ENCODE measurements at places on chromosomes 1 and 21.

- H3K4me3 ChIP-seq = no peak overlapping the region
- H3K27me3 ChIP-seq = no peaks in the 10 kb centered on the region
- no peaks in the 10 kb centered on the region for H3K36me3 ChIP-seq
Observed at GRCh38 chr1:187928288-187928687, 1099.5 kb downstream of the PLA2G4A start.

DNA sequence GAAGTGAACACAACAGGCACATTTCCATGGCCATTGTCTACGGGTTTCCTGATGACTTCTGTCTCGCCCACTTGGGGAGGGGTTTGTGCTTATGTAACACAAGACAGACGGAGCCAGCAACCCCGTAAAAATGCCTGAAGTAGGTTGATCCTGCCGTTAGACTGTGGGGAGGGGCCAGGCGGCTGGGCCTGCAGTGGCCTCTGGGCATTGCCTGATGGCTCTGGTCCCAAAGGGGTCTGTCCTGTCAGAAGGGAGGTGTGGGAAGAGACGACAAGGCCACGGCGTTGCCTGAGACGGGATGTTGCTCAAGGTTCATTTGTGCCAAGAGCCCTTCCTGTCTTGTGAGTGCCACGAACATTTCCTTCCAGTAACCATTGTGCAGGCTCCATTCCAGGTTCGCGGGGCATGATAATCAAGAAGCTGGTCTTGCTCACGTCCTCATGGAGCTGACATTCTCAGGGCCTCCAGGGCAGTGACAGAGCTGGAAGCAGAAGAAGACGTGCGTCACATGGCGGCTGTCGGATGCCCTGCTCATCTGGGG, 44.7 kb downstream of the ABCG1 start:
- H3K27me3 ChIP-seq = no peaks in the 10 kb centered on the region
- peak; percentile 66 for DNase-seq
- peak overlapping the region; percentile 35 for H3K27ac ChIP-seq
- no peak overlapping the region for H3K4me3 ChIP-seq

GRCh38 chr1:27049607-27050006, 37.0 kb upstream of the TENT5B start:
- H3K36me3 ChIP-seq = no peaks in the 10 kb centered on the region
- no peak overlapping the region for H3K27ac ChIP-seq
- no peaks in the 10 kb centered on the region for H3K27me3 ChIP-seq
- H3K4me1 ChIP-seq = no peaks in the 10 kb centered on the region
- no peak for DNase-seq

- H3K27me3 ChIP-seq = no peaks in the 10 kb centered on the region
- no peak for DNase-seq
- H3K36me3 ChIP-seq = no peaks in the 10 kb centered on the region
- no peak overlapping the region for H3K4me3 ChIP-seq
- H3K4me1 ChIP-seq = no peaks in the 10 kb centered on the region
Observed at GRCh38 chr1:78682496-78682895, 32.9 kb downstream of the IFI44 start.

DNA sequence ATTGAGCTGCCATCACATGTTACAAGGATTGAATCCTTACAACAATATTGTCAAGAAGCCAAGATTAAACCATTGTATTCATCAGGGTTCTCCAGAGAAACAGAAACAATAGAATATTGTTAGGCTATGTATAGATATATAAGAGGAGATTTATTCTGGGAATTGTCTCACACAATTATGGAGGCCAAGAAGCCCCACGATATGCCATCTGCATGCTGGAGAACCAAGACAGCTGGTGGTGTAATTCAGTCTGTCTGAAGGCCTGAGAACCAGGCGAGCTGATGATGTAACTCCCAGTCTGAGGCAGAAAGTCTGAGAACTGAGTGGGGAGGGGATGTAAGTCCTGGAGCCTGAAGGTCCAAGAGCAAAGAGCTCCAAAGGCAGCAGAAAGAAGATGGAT, 14.5 kb upstream of the TTF2 start:
- H3K36me3 ChIP-seq = no peaks in the 10 kb centered on the region
- no peak overlapping the region for H3K27ac ChIP-seq
- no peak overlapping the region for H3K4me3 ChIP-seq
- no peaks in the 10 kb centered on the region for H3K27me3 ChIP-seq
- DNase-seq = no peak

GRCh38 chr1:26155370-26156284, 3.3 kb upstream of the FAM110D start:
- no peak overlapping the region for H3K4me3 ChIP-seq
- no peak overlapping the region for H3K27ac ChIP-seq
- DNase-seq = no peak
- no peaks in the 10 kb centered on the region for H3K27me3 ChIP-seq
- no peaks in the 10 kb centered on the region for H3K36me3 ChIP-seq
- no peaks in the 10 kb centered on the region for H3K4me1 ChIP-seq

- H3K4me1 ChIP-seq = no peaks in the 10 kb centered on the region
- no peak overlapping the region for H3K4me3 ChIP-seq
- DNase-seq = no peak
- no peaks in the 10 kb centered on the region for H3K36me3 ChIP-seq
Observed at GRCh38 chr1:69929308-69930057, 275.9 kb downstream of the LRRC40 start.

- DNase-seq = no peak
- no peak overlapping the region for H3K27ac ChIP-seq
- no peaks in the 10 kb centered on the region for H3K4me1 ChIP-seq
- no peak overlapping the region for H3K4me3 ChIP-seq
- H3K36me3 ChIP-seq = peaks cover 2% of the 10 kb centered on the region
Observed at GRCh38 chr1:97365026-97365425, 555.8 kb downstream of the DPYD start.

DNA sequence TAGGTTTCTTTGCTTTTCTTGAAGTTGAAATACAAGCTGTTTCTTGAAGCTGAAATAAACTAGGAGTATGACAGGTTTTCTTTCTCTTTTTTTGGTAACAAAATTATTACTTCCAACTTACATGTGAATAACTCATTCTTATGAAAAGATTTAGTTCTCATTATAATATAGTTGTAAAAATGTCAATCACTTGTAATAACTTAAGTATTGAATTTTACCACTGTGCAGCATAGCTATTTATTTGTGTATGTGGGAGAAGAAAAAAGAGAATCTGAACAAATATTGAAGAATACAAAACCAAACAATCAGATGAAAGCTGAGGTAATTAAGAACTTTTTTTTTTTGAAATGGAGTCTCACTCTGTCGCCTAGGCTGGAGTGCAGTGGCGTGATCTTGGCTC, 11.1 kb downstream of the CLIC4 start:
- H3K4me3 ChIP-seq = no peak overlapping the region
- DNase-seq = no peak
- H3K4me1 ChIP-seq = peaks cover 43% of the 10 kb centered on the region

DNA sequence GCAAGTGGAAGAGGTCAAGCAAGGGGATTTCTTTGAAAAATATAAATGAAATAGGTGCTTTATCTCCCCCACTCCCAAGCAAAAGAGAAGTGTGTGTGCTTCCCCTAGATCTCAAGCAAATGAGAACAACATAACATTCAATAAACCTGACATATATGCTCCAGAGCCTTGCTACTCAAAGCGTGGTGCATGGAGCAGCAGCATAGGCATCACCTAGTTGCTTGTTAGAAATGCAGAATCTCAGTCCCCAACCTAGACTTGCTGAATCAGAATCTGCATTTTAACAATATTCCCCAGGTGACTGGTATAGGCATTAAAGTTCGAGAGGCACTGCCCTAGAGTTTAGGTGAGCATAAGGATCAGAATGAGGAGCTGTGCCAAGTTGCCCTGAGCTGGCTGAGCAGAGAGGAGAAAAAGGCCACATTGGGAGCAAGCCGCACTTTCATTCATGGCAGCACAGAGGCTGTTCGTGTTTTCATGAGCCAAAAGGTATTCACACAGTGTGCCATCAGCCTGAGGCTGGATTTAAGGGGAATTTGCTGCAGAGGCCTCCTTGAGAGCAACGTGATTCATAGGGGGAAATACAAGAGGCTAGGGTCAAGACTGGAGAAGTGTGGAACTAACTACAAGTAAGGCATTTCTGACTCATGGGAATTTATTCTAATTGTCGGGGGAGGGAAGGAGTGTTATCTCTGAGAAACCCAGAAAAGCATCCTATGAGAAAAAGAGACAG, 14.3 kb upstream of the LPAR3 start:
- H3K27ac ChIP-seq = no peak overlapping the region
- H3K4me3 ChIP-seq = no peak overlapping the region
- DNase-seq = no peak
- H3K27me3 ChIP-seq = no peaks in the 10 kb centered on the region

DNA sequence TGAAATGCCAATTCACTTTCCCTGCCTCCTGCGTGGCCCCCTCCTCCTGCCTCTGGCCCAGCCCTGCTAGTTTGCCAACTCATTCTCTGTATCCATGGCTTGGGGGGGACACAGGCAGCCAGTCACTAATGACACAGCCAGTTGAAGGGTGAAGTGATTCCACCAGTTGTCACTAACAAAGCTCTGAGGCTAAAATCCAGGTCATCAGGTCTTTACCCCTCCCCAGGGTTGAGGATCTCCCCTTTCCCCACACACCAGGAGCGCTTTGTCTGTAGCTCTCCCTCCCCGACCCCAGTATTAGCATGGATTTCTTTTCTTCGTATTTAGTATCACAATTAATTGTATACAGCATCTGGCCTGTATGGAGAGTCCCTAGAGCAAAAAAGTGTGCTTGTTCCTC, 394.1 kb downstream of the RRAGC start:
- H3K27ac ChIP-seq = no peak overlapping the region
- no peaks in the 10 kb centered on the region for H3K4me1 ChIP-seq
- no peak for DNase-seq
- no peak overlapping the region for H3K4me3 ChIP-seq

Data from right lobe of liver (tissue), 6 donors.